ENCODE measurements at places on chromosomes 2 and 18. TPM values are rescaled to one million over a fixed set of nuclear protein-coding genes. Genes with fewer than 3 reads are reported as not detected.

CYRIA gene
- total RNA-seq, result 4.1 TPM

GTF3C2 gene
- 20.9 TPM for total RNA-seq

CIB4 gene
- not detected for total RNA-seq

COPS7B gene
- total RNA-seq, result 12.6 TPM

MATN3 gene
- 1.0 TPM for total RNA-seq

CNRIP1 gene
- total RNA-seq, result not detected

RNF125 gene
- total RNA-seq, result 0.90 TPM

GALNT5 gene
- 26.1 TPM for total RNA-seq

LINC00305 gene
- total RNA-seq, result not detected

HOXD9 gene
- total RNA-seq, result not detected

MYO7B gene
- total RNA-seq, result not detected

LYPD6B gene
- total RNA-seq, result 14.7 TPM

GRCh38 chr2:95314598-95314963, 17.4 kb downstream of the KCNIP3 start:
- no peak for DNase-seq

GRCh38 chr2:61677942-61678341, 139.8 kb upstream of the XPO1 start:
- DNase-seq, result no peak

GRCh38 chr2:112136096-112136495, 2.1 kb upstream of the FBLN7 start:
- DNase-seq, result no peak

DNA sequence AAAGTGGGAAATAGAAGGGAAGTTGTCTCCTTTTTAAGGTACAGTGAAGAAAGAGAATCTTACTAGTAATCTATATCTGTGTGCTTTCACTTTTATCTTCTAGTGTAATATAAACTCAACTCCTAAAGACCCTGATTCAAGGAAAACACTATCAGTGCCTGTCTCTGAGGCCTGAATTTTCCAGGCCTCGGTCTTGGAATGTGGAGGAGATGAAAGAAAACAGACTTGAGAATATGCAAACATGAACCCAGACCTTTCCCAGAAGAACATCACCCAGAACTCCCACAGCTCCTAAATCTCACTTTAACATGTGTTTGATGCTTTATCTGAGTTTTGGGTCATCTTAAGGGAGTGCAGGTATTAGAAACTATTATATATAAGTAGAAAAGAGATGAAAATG, 51.8 kb downstream of the EPB41L5 start:
- no peak for DNase-seq

GRCh38 chr2:7555260-7555659, 638.0 kb downstream of the RNF144A start:
- no peak for DNase-seq

GRCh38 chr18:44838971-44839666, 158.4 kb downstream of the SETBP1 start:
- peak; percentile 81 for DNase-seq

GRCh38 chr18:57446322-57446721, 11.1 kb downstream of the ONECUT2 start:
- DNase-seq, result peak; percentile 21

DNA sequence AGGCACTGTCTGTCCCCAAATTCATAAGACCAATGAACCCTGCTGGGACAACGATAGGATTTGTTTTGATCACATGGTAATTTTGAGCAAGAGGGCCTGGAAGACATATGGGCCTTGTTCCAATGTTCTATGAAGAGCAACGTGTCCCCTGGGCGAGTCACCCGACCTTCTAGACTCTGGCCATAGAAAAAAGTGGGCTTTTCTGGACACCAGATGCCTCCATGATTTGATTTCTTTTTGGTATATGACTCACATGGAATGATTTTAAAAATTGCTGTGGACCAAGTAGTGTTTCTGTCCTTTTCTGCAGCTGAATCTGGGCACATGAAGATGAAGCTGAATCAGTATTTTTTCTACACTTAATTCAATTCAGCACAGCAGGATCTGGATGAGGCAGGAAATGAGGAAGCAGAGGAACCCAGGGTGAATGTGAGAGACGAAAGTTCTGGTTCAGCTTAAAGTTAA, 104.9 kb downstream of the CDC42EP3 start:
- DNase-seq, result no peak

DNA sequence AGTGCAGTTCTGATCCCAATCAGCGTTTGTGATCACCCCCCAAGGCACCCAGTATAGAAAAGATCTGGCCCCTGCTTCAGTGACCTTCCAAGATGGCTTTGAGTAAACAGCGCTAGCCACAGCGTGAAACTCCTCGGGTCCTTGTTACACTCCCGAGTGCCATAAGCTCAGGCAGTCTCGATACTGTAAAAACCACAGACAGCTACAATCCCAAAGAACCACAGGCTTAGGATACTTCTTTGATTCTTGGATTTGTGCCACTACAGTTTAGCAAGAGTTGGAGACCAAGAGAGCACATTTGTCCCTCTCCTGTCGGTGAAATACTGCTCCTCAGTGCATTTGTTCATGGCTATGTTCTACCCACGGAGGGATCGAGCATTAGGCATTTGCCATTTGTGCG, 352.5 kb upstream of the ZNF521 start:
- no peak for DNase-seq

DNA sequence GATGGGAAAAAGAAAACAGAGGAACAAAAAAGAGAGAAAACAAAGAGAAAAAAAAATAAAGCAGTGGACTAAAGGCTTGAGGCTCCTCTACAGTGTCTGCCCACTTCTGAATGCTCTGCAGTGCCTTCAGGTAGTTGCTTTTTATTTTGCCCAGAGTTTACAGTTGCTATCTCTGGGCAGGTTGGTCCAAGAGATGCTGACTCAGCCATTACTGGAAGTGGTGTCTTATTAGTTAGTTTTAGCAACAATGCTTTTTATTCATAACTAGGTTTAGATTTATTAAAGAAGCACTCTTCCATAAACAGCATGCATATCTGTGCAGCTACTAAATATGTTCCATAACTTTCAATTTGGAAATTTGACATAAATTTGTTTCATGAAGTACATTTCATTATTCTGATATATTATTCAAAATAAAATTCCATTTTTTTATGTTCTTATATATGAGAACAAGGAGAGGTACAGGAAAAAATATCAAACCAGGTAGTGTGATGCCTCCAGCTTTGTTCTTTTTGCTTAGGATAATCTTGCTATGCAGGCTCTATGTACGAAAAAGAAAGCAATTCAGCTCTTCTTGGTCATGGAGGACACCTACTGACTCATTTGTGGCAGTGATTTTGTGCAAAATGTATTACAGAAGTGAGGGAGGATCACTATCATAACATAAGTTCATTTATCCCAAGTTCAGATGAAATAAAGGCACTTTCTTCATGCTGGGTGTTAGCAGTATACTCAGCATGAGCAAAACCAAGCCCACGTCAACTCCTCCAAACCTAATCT, 69.5 kb downstream of the RPIA start:
- no peak for DNase-seq

GRCh38 chr18:7735626-7736175, 168.6 kb downstream of the PTPRM start:
- no peak for DNase-seq

GRCh38 chr2:109211315-109211714, 82.3 kb downstream of the SH3RF3 start:
- no peak for DNase-seq

DNA sequence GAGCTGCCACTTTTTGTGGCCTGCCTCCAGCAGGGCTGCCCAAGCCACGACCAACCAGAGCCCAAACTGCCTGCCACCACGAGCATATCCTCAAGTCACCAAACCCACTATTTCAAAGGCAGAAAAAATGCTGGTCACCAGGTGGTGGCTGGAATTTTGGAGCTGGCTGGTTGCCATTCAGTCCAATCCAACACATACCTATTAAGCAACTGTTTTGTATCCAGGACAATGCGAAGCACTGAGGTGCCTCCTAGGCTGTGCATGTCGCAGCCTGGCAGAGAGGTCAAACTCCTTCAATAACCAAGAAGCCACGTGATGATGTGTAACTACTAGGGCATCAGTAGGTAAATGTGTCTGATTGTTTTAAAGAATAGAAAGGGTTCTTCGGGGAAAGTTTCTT, 108.3 kb upstream of the PPP1CB start:
- peak; percentile 86 for DNase-seq

GRCh38 chr2:160279813-160280465, 79.9 kb upstream of the ITGB6 start:
- DNase-seq, result peak; percentile 90

- DNase-seq, result no peak
Measured at GRCh38 chr18:56647951-56648893, 2.9 kb upstream of the WDR7 start.

All from bronchial epithelial cell (primary cell).